ENCODE measurements at places on chromosomes 6 and 20. TPM values are rescaled to one million over a fixed set of nuclear protein-coding genes. Genes with fewer than 3 reads are reported as not detected.

GRCh38 chr20:64052987-64053840 lies 3.8 kb upstream of the SOX18 start:
- DNase-seq = no peak
- H3K27ac ChIP-seq = peak overlapping the region; percentile 39
- no peaks in the 10 kb centered on the region for H3K36me3 ChIP-seq
- H3K27me3 ChIP-seq = peaks cover 28% of the 10 kb centered on the region
- H3K4me1 ChIP-seq = peaks cover 13% of the 10 kb centered on the region

- no peaks in the 10 kb centered on the region for H3K36me3 ChIP-seq
- no peak overlapping the region for H3K4me3 ChIP-seq
- no peak overlapping the region for H3K27ac ChIP-seq
- H3K27me3 ChIP-seq = peaks cover 4% of the 10 kb centered on the region
- H3K4me1 ChIP-seq = no peaks in the 10 kb centered on the region
Measured at GRCh38 chr6:101276066-101276465, 117.4 kb upstream of the GRIK2 start.

DNA sequence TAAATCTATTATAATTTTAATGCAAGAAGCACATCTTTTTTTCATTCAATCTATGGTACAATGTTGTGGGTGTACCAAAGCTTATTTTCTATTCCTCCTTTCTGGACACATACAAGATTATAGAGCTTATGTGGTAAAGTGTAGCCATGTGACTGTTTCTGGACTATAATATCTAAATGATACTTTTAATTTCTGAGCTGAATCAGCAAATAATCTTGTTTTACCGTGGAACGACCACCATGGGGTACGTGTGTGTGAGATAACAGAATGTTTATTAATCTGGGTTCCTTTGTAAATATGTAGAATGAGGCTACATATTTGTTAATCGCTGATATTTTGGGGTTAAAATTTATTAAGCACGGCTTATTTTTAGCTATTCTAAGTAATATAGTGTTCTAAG lies 111.5 kb upstream of the EYS start:
- no peaks in the 10 kb centered on the region for H3K4me1 ChIP-seq
- H3K36me3 ChIP-seq = no peaks in the 10 kb centered on the region
- no peaks in the 10 kb centered on the region for H3K27me3 ChIP-seq
- peak overlapping the region; percentile 54 for H3K27ac ChIP-seq
- no peak for DNase-seq

GRCh38 chr20:53929974-53930650 lies 140.3 kb downstream of the BCAS1 start:
- no peak for DNase-seq
- H3K27ac ChIP-seq = no peak overlapping the region
- peaks cover 20% of the 10 kb centered on the region for H3K4me1 ChIP-seq

- peaks cover 23% of the 10 kb centered on the region for H3K4me1 ChIP-seq
- H3K36me3 ChIP-seq = peaks cover 31% of the 10 kb centered on the region
- no peak for DNase-seq
- no peak overlapping the region for H3K4me3 ChIP-seq
Measured at GRCh38 chr6:36860126-36860525, 14.5 kb downstream of the PPIL1 start.

DNA sequence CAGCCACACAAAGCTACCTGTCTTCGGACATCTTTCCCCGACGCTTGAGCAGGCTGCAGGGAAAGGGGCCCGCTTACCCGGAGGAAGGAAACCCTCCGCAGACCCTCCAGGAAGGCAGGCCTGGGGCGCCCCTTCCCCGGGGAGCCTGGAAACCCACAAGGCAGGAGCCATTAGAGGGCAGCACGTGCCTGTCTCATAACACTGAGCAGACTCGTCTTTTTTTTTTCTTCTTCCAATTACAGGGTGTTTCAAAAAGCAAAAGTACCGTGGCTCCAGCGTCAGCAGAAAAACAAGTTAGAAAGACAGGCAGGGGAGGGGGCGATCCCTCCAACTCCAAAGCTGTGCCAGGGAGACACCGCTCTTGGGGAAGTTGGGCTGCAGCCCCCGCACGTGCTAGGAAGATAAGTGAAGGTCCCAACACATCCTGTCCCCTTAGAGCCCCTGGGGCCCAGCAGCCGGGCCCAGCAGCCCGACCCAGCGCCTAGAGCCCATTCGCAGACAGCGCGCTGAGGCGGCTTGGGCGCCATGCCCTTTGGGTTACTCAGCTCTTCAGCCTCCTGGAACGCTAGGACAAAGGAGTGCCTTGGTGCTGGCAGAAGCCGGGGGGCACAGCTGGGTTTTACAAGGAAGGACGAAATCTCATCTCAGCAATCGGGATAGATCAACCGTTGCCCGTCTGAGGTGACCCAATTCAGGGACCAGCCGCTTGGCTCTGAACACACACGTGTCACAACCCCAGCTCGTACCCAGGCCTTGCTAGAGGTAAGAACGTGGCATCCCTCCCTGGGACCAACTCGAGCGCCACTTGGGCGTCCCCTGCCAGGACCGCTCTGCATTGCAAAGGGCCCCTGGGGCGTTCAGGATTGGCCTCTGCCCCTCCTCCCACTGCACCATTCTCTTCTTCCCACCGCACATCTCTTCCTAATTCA lies 136.3 kb downstream of the LY86 start:
- peaks cover 37% of the 10 kb centered on the region for H3K4me1 ChIP-seq
- H3K4me3 ChIP-seq = peak overlapping the region; percentile 77
- H3K27ac ChIP-seq = peak overlapping the region; percentile 84
- no peaks in the 10 kb centered on the region for H3K27me3 ChIP-seq
- no peaks in the 10 kb centered on the region for H3K36me3 ChIP-seq
- peak; percentile 82 for DNase-seq

- peaks cover 76% of the 10 kb centered on the region for H3K4me1 ChIP-seq
- peak overlapping the region; percentile 35 for H3K4me3 ChIP-seq
- peaks cover 22% of the 10 kb centered on the region for H3K36me3 ChIP-seq
- no peaks in the 10 kb centered on the region for H3K27me3 ChIP-seq
- no peak for DNase-seq
Measured at GRCh38 chr6:15409301-15410125, 163.6 kb downstream of the JARID2 start.

DNA sequence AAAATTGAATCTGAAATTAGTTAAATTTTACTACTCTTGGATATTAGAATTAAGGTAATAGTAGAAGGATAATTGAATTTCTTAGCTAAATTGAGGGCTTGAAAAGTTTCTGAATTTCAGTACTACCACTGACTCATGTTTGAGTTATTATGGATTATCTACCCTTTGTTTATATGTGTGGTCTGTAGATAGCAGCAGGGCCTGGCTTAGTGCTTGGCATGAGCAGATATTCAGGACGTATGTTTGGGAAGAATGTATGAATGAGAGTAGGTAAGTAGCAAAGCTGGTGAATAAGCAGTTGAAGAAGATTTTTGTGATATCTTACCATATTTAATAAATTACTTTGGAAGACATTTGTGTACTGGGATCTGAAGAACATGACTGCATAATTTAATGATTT lies 152.7 kb downstream of the MACROD2 start:
- no peaks in the 10 kb centered on the region for H3K27me3 ChIP-seq
- H3K4me1 ChIP-seq = peaks cover 5% of the 10 kb centered on the region
- no peak for DNase-seq
- H3K27ac ChIP-seq = no peak overlapping the region

DNA sequence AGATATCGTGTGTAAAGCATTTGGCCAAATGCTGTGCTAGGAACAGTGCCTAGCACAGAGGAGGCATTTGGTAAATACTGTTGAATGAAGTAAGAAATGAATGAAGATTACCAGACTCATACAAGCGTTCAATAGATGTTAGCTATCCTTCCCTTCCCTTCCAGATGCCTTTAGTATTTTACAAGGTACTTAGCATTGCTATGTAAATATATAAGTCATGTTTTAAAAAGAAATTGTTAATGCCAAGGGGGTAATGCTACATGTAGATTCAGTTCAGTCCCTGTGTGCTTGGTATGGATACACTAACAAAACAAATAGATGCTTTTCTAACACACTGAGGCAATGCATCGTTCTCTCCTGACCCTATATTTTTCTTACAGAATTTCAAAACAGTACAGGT lies 407.2 kb downstream of the ADGRB3 start:
- H3K27me3 ChIP-seq = no peaks in the 10 kb centered on the region
- no peak for DNase-seq
- H3K27ac ChIP-seq = no peak overlapping the region
- no peaks in the 10 kb centered on the region for H3K4me1 ChIP-seq
- no peaks in the 10 kb centered on the region for H3K36me3 ChIP-seq
- H3K4me3 ChIP-seq = no peak overlapping the region

Gene TCF15
- 0.94 TPM for total RNA-seq

Gene CD40
- total RNA-seq = 1.5 TPM

Gene VIP
- not detected for total RNA-seq

Gene CRISP3
- 120 TPM for total RNA-seq

Gene CDH22
- 1.3 TPM for total RNA-seq

Measured in type B pancreatic cell (in vitro differentiated cells).